ENCODE measurements at places on chromosomes 5 and 9.

GRCh38 chr5:141650851-141651727 is at the start of gene FCHSD1:
Gene FCHSD1 (minus strand): TSS chr5:141651418. CDS start chr5:141651368, 50 bp downstream.
- DNase-seq, result peak; percentile 68

DNA sequence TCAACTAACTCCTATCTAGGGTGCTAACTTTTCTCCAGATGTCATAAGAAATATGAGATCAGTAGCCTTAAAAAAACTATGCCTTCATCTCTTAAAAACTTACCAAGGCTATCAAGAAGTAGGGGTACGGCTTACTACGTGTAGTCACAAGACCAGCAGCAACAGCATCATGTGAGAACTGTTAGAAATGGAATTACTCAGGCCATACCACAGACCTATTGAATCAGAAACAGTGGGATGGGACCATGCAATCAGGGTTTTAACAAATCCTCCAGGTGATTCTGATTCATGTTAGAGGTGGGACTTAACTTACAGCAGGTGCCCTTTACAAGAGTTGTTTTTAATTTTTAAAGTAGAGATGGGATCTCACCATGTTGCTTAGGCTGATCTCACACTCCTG is 4.6 kb downstream of the IFNE start:
- DNase-seq, result no peak

DNA sequence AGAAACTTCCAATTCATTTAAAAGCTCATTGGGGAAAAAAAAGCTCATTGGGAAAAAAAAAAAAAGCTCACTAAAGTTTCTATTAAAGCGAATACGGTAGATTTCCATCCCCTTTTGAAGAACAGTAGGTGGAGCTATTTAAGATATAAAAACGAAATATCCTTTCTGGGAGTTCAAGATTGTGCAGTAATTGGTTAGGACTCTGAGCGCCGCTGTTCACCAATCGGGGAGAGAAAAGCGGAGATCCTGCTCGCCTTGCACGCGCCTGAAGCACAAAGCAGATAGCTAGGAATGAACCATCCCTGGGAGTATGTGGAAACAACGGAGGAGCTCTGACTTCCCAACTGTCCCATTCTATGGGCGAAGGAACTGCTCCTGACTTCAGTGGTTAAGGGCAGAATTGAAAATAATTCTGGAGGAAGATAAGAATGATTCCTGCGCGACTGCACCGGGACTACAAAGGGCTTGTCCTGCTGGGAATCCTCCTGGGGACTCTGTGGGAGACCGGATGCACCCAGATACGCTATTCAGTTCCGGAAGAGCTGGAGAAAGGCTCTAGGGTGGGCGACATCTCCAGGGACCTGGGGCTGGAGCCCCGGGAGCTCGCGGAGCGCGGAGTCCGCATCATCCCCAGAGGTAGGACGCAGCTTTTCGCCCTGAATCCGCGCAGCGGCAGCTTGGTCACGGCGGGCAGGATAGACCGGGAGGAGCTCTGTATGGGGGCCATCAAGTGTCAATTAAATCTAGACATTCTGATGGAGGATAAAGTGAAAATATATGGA is at the start of gene PCDHGA12:
TSS of gene PCDHGA12 (plus strand) at position 176 of the 782 bp plus-strand sequence. CDS start at position 429, 253 bp downstream.
- no peak for DNase-seq

- no peak for DNase-seq
Measured at GRCh38 chr5:177524941-177525655, 8.3 kb upstream of the DDX41 start.

DNA sequence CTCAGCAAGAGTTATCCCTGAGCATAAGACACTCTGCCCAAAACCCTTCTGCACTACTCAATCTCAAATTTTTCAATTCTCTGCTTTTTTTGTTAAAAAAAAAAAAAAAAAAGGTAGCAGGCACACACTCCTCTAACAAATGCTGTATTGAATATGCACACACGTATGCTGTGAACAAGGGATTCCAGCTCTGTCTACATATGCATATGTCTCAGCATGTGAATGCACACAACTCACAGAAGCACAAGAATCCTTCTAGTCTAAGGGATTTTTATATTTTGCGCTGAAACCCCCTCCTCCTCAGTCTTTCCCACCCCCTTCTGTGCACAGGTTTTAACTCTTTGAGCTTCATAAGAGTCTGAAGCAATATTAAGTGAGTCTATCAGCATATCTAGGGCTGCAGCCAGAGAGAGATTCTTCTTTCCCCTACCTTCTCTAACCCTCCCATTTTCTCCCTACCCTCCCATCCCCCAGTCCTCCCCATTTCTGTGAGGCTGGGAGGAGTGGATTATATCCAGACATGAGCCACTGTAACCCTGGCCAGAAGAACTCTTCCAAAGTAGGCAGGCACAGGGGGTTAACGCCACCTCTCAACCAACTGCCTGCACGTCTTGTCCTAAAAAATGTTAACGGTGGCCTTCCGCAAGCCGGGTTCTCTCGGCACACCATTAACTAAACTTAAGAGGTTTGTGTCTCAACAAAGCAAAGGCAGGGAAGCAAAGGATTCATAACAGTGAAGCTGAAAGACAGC is 1.0 kb downstream of the GABRB2 start:
- no peak for DNase-seq

- no peak for DNase-seq
Measured at GRCh38 chr5:179129607-179130071, 69.5 kb downstream of the ZNF354C start.

DNA sequence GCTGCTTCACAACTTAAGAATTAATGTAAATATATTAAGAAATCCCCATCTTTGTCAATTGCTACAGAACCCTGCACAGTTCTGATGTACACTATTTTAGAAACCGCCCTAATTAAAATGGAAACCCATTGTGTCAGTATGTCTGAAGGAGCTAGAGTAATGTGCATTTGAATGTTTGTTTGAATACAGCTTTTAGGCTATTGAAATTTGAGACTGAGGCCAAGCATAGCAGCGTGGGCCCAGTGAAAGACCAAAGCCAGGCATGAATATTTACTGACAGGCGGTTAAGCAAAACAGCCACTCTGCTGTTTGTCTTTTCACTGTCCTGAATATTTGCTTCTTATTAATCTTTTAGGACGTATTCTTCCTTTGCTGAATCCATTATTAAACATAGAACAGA is 252.3 kb downstream of the IZUMO3 start:
- DNase-seq, result no peak

All from stimulated activated CD8-positive, alpha-beta memory T cell treated with anti-CD3 and anti-CD28 coated beads, Interleukin-15, amount 100 ng/mL, for 1 hour (primary cell).